ENCODE measurements at places on chromosomes 16 and 17. TPM values are rescaled to one million over a fixed set of nuclear protein-coding genes. Genes with fewer than 3 reads are reported as not detected.

GRCh38 chr17:67316781-67317180, 49.6 kb downstream of the PSMD12 start:
- no peak for DNase-seq

DNA sequence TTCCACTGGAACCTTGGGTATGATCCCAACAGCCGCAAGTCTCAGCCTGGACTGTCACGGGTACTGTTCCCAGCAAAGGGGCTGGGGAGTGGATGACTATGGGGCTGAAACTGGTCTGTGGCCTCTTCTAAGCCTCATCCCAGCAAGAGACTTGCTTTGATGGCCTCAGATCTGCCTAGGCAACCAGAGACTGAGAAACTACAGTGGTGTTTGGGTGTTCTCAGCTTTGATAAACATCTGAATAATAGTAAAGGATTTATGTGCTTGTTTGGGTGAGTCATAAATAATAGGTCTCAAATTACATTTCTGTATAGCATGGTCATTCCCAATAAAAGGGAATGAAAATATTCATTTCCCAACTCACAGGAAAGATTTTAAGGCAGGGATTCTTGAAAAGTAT, 30.2 kb upstream of the ULK2 start:
- DNase-seq: peak; percentile 61

DNA sequence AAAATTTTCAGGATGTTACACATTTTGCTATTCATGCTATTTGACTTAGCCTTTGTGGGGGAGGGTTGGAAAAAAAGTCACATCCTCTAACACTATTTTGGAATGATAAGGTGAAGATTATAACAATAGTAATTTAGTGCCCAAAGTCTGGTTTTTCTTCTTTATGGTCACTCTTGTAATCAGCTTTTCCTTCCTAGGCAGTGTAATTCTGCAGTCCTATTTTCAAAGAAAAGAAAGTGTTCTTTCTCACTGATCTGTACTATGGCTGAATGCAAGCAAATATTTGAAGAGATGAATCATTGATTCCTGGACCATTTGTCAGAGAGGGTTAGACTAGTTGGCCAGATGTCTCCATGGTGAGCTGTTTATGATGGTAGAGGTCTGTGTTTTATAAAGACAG, 8.4 kb downstream of the RSPRY1 start:
- DNase-seq: peak; percentile 87

The PLXDC1 gene
- 0.22 TPM for polyA plus RNA-seq

DNA sequence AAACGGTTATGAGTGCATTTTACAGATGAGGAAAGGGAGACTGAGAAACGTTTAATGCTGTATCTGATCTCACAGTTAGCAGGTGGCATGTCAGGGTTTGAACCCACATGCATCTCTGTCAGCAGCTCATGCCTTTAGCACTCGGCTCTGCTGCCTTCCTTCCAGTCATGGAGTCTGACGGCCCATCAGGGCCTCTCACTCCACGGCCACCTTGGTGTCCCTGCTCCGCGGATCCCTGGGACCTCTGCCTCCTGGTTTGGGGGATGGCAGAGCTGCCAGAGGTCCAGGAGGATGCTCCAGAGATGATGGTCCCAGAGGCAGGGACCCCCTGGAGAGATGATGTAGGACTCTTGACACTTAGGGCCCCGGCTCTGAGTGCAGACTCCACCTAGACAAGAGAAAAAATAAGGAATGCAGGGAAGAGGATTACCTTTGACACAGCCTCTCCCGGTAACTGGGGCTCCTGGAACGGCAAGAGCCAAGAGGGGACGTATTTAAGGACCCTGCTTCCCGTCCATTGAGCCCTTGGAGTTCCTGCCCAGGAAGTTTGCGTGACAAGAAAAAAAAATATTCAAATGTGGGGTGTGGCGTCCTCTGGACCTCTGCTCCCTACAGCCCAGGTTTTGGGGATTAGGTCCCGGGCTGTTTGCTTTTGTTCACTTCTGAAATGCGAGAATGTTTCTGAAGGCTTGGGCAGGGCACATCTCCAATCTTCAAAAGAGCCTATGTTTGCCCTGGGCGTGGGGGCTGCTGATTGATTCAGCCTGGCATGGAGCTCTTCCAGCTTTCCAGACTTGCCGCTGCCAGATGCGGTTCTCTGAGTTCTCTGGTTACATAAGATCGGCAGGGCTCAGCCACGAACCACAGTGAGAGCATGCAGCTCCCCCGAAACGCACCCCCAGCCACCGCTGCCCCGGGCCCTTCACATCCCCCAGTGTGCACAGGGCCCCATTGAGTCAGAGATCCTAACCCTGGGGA, at the start of gene ALDH3A1:
Gene ALDH3A1, minus strand, starts transcription at position 470 of the 978 bp plus-strand sequence. CDS start 3,169 bp downstream, outside the sequence.
- DNase-seq: peak; percentile 99

DNA sequence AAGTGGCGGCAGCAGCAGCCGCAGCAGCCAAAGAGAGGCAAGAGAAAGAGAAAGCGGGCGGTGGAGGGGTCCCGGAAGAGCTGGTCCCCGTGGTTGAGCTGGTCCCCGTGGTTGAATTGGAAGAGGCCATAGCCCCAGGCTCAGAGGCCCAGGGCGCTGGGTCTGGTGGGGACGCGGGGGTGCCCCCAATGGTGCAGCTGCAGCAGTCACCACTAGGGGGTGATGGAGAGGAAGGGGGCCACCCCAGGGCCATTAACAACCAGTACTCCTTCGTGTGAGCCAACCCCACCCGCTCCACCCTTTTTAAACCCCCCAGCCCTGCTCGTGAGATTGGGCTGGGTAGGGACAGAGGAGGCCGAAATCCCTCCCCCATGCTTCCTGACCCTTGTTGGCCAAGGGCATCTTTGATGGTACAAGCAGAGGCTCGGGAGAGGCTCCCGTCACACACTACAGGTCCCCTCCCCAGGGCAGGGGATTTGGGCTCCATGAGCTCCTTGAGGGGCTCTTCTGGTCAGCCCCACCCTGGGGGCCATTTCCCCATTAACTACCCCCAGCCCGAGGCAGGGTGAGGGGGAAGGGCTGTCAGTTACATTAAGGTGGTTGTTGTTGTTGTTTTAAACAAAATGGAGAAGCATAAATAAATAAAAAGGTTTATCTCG, 4.6 kb upstream of the ATP2A1 start:
- DNase-seq: no peak

The TBX6 gene
- polyA plus RNA-seq: 0.63 TPM

The TMED6 gene
- polyA plus RNA-seq: 0.19 TPM

- DNase-seq: no peak
Measured at GRCh38 chr16:68444056-68444657, 4.2 kb downstream of the SMPD3 start.

The CMTM3 gene
- 37.2 TPM for polyA plus RNA-seq

GRCh38 chr16:4115209-4115948, 863 bp downstream of the ADCY9 start:
- DNase-seq: peak; percentile 71

- DNase-seq: no peak
Measured at GRCh38 chr17:44467108-44467507, 36.1 kb downstream of the GPATCH8 start.

DNA sequence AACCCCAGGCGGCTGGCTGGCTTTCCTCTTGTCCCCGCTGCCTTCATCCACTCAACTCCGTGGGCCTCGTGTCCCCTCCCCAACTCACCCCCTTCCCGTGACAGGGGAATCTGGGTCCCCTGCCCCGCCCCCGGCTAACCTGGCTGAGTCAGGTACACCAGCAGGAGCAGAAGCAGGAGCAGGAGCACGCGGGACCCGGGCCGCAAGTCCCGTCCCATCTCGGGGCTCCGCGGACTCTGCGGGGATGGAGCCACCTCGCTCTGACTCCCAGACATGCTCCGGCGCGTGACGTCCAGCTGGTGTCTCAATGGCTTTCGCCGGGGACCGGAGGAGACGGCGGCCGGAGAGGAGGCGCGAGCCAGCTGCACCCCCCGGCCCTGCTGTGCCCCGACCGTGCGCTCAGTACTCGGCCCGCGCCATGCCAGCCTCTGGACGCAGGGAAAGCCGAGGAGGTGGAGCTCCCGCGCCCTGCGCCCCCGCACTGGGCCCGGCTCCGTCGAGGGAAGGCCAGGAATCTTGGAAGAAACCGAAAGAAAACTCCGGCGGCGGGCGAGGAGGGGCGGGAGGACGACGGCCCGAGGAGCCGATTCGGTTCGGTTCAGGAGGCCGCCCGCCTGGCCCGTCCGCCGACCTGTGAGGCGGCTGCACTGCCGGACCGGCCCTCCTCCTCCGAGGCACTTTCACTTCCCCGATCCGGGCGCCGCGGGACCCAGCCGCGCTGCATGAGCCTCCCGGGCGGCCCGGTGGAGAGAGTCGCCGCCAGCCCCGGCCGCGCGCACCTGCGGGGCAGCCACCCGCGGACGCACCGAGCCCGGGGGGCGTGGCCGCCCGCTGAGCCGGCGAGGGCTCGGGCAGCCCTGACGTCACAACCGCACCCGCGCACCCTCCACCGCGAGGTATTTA, at the start of the genes CXCL16 and ZMYND15:
Gene CXCL16, minus strand, starts transcription at position 807 of the 903 bp plus-strand sequence. Its CDS starts 589 bp downstream, at position 218.
Gene ZMYND15, plus strand, starts transcription at position 712 of the 903 bp plus-strand sequence. CDS start 716 bp downstream, outside the sequence.
- DNase-seq: peak; percentile 39

The MAF gene
- 0.22 TPM for polyA plus RNA-seq

- DNase-seq: no peak
Measured at GRCh38 chr17:8314797-8315763, 5.0 kb downstream of the ARHGEF15 start.

- no peak for DNase-seq
Measured at GRCh38 chr17:40538019-40538935, 27.0 kb downstream of the CCR7 start.

The TNP2 gene
- not detected for polyA plus RNA-seq

- no peak for DNase-seq
Measured at GRCh38 chr17:69709441-69709840, 294.9 kb downstream of the MAP2K6 start.

The ZFHX3 gene
- 3.9 TPM for polyA plus RNA-seq

The CCDC78 gene
- polyA plus RNA-seq: 4.7 TPM

- DNase-seq: no peak
Measured at GRCh38 chr16:85948138-85948509, 49.2 kb downstream of the IRF8 start.

The TNS4 gene
- polyA plus RNA-seq: 61.6 TPM

The IRX3 gene
- polyA plus RNA-seq: 3.7 TPM

DNA sequence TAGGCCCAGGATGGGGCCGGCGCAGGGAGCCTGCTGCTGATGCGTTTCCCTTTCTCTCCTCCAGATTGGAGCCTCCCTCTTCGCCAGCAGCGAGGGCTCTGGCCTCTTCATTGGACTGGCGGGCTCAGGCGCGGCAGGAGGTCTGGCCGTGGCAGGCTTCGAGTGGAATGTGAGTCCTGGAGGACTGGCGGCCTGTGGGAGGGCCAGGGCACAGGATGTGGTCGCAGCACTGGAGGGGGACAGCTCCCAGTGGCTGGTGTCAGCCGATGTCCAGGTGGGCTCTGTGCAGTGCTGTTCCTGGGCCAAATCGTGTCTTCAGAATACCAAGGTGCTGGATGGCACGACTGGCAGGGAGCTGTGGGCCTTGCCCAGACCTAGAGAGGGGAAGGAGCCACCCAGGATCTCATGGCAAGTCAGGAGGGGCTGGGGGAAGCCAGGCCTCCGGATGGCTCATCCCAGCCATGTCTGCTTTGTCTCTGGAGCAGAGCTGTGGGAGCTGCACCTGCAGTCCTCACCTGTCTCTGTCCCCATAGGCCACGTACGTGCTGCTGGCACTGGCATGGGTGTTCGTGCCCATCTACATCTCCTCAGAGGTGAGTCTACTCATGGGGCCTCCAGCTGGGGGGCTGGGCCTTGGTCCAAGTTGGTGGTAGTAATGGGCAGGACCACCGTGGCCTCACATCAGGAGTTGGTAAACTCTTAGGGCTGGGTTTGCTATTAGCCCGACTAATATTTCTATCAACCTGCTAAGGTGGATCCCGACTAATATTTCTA, 7.3 kb downstream of the SLC5A10 start:
- no peak for DNase-seq
